ENCODE measurements at places on chromosomes 4 and X.

- no peak for DNase-seq
Measured at GRCh38 chrX:130108647-130109428, 1.5 kb downstream of the ELF4 start.

- no peak for DNase-seq
Measured at GRCh38 chr4:2357821-2358745, 60.4 kb downstream of the ZFYVE28 start.

DNA sequence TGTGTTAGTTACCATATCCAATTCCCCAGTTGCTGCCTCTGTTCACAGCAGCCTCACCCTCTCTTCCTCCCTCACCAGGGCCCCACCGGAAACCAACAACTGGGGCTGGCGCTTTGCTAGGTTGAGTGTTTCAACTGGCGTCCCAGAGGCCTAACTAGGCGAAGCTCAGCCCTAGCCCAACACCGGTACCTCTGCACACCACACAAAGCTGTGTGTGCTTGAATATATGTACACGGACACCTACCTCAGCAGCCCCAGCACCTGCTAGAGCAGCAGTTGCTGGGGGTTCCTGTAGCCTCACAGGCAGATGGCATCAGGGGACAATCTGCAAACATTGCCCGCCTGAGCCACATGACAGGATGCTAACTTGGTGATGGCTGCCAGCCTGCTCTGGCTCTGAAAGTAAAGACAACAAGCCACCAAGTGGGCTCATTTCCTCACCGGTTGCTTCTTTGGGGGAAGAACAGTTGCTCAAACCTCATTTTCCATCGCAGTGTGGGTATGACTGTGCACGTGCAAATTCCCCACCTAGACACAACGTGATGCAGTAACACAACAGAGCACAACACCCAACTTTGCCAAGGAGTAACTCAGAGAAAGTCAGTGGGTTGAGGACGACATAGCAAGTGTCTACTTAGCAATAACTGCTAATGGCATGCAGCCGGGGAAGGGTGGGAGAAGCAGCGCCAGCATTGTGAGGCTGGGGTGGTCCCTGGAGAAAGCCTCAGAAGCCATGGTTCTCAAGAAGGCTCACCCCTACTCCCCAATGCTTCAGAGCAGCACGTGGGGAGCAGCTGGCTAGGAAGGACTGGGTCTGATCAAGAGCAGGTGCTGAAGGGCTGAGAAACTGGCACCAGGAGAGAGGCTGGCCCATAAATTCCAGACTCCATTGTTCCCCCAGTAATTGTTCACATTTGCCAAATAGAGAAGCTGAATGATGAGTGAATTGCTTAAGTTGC is 139.5 kb downstream of the SH3KBP1 start:
- peak; percentile 54 for DNase-seq

DNA sequence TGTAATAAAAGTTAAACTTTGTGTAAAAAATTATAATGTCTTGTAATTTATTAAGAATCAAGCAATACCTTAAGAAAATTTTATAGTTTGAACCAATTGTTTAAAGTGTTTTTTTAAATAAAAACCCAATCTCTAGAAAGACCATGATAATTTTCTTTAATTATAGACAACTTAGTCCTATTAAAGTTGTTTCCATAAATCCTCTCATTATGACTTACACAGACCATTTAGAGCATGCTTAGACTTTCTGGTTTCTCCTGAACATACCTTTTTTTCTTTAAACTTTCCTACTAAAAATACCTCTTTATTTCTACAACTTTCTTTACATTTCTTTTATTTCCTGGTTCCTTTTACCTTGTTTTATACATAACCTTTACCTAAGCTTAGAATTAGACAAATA is 837.4 kb downstream of the PCDH19 start:
- no peak for DNase-seq

GRCh38 chr4:7041801-7042502 is 1.2 kb upstream of the TADA2B start:
- no peak for DNase-seq

DNA sequence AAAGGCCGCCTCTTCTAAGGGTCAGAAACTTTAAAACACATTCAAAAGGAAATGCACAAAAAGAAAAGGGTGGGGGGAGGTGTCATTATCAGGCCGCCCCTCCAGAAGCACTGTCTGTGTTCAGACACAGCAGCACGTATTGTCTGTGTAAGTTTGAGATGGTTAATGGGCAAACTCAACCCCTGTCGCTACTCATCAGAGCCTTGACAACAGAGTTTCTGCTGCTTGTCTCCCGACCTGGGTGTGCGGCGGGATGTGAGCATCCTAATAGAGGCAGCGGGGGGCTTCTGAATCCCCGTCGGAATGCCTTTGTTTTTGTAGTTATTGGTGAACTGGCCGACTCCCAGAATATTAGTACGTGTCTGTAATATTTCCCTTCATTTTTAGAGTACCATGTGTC is 158.9 kb downstream of the DCTD start:
- DNase-seq = no peak

GRCh38 chrX:81564851-81565250 is 362.9 kb downstream of the SH3BGRL start:
- no peak for DNase-seq

GRCh38 chr4:38788317-38788716 is 5.5 kb upstream of the TLR10 start:
- no peak for DNase-seq

- DNase-seq = no peak
Measured at GRCh38 chrX:136735601-136736000, 45.1 kb downstream of the ARHGEF6 start.

DNA sequence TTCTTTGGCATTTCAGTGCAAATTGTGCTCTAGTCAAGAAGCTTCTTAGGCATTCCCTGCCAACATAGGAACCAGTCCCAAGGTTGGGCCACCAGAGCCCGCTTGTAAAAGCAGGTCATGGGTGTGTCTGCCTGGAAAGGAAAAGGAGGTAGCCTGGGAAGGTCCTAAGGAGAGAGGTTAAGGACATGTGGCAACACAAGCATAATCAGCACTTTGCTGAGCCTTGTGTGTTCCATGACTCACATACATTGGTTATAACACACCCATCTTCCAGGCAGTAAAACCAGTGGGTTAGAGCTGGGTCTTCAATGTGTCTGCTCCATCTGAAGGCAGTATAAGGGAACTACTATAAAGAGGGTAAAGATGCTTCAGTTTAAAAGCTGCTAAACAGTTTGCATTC is 165.0 kb downstream of the FHIP1A start:
- DNase-seq = no peak

DNA sequence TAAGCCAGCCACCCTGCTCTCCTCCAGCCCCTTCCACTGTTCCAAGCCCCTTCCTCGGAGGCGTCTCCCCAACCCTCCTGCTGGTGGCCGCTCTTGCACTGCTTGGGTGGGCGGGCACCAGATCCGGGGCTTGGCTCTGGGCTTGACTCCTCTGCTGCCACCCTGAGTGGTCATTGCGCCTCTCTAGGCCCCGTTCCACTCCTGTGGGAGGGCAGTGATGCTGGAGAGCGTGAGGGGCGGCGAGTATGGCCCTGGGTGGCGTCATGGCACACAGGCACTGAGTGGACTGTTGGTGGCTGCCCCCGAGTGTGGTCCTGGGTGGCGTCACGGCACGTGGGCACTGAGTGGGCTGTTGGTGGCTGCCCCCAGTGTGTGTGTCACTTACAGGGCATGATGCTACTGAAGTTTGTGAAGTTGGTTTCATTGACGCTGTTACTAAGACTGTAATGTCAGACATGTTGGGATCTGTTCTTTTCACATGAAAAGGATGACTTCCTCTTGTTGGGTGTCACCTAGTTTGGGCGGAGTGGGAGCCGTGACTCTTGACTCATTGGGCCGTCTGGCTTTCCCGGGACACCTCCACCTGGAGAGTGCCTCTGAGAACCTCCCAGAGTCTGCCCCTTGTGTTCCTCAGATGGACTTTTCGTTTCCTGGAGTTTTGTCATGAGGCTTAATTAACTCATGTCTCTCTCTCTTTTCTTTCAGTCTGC is 55.9 kb upstream of the HGFAC start:
- no peak for DNase-seq

DNA sequence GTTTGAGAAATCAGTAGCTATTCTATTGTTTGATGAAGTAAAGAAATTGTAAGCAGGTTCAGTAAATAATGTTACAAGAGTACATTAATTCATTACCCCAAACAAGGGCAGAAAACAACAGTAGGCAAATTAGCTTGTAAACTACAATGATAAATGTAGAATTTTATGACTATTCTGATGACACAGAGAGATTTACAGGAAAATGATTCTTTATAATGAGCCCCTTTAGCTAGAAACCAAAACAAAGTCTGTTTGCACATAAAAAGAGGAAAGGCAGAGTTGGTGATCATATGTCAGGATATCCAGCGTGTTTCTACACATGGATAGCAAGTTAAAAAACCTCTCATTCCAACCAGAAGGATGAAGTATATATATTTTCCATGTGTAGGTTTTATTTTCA is 204.8 kb downstream of the CFAP299 start:
- no peak for DNase-seq
